Esophagus squamous epithelium (tissue), 5 donors: ENCODE measurements at places on chromosomes 5 and 9.

GRCh38 chr9:77455312-77455927 is 192.7 kb downstream of the GNA14 start:
- DNase-seq = no peak

- no peak for DNase-seq
These were observed 203.0 kb downstream of the KDM4C start for GRCh38 chr9:6960777-6961176.

GRCh38 chr9:98263080-98263479 is 7.6 kb upstream of the TBC1D2 start:
- no peak for DNase-seq

DNA sequence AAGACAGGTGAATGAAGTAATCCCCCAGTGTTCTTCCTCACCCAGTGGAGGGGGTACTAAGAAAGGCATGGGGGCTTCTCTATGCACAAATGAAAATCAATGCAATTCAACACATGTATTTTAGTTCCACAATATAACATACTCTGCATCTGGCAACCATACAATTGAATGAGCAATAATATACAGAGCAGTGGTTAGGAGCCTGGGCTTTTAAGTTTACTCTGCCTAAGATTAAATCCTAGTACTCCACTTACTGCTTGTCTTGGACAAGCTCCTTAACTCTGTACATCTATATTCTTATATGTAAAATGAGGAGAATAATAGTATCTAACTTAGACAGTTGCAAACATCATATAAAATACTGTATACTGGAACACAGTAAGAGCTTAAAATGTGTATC is 195.4 kb upstream of the TRIM32 start:
- DNase-seq = no peak

GRCh38 chr9:96435345-96435744 is 14.6 kb upstream of the HABP4 start:
- no peak for DNase-seq

DNA sequence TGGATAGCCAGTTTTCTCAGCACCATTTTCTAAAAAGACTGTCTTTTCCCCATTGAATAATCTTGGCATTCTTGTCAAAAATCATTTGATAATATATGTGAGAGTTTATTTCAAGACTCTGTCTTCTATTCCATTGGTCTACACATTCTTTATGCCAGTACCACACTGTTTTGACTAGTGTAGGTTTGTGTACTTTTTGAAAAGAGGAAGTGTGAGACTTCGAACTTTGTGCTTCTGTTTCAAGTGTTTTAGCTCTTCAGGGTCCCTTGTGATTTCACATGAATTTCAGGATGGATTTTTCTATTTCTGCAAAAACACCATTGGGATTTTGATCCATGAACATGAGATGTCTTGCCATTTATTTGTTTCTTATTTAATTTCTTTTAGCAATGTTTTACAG is 78.5 kb upstream of the ALDH1A1 start:
- no peak for DNase-seq

GRCh38 chr5:77355751-77356150 is 136.4 kb downstream of the WDR41 start:
- DNase-seq = no peak

DNA sequence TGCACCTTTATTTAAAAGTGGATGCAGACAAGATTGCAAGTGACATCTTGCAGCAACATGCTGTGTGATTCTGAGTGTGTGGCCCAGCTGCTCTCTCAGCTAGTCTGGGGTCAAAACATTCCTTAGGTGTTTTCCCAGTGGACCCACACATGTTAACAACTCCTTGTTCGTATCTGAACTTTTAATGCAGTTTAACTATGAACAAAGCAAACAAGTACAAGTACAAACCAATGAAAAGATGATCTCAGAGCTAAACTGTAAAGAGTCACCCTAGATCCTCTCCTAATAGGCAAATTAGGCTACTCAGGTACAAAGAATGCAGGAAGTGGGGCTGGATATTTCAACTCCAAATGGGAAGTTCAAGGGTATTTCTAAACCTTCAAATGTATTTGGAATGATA is 108.4 kb downstream of the ENTREP1 start:
- DNase-seq = no peak

DNA sequence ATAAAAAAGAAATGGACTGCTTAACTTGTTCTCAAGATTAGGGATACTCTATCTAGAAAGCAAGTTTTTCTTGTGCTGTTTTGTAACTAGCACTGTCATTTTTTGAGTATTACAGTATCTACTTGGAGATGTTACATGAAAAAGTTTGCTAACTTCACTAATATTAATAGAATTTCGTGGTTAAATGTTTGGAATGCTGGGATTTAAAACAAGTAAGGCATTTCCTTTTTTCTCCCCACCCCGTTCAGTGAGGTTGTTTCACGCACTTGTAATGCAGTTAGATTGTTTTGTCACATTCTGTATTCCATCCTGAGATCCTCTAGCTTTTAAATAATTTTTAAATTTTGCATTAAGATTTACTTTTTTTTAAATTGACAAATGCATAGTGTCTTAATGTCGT is 20.0 kb upstream of the TEK start:
- DNase-seq = no peak

DNA sequence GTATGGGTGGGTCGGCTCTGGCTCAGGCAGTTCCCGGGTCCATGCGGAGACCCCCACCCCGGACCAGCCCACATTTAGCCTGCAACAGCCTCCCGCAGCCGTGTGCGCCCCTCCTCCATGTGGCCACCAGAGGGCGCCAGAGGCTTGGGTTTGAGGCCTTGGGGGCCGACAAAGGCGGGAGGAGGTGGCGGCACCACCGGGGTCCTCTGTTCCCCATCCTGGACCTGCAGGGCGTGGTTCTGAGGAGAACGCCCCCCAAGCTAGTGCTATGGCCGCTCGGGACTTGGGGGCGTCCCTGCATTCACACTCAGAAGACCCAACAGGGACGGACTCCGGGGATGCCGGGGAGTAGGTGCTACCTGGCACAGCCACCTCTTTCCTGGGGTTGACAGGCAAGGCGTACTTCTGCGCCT is 16.5 kb downstream of the ASS1 start:
- DNase-seq = no peak

- DNase-seq = no peak
These were observed 7.5 kb upstream of the NRARP start for GRCh38 chr9:137309368-137310188.

DNA sequence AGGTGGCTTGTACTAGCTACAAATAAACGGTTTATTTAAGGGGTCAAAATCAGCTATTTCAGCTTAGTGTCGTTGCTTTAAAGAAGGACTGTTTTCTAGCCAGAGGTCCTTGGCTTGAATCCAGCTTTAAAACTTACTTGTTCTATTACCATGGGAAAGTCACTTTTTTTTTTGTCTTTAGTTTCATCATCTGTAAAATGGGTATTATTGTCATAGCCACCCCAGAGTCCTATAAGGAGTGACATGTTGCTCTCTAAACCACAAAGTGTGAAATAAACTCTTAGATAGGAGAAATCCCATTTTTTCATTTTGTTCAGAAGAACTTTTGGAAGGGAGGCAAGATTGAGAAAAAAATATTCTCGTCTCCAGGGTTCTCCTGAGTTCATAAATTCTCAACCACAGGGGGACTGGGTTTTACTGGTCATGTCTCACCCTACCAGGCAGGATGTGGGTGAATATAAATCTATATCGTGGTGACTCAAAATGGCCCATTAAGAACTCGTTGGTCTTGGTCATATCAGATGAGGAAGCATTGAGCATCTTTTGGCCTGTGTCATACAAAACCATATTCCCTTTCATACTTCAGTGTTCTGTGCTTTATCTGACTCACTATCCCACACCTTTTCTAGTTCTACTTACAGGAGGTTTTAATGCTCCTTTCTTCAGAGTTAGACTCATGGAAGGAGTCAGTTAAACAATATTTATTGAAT is 202.7 kb upstream of the NR3C1 start:
- DNase-seq = no peak
